CD8-positive, alpha-beta memory T cell (primary cell): ENCODE measurements at places on chromosomes 16 and 17.

DNA sequence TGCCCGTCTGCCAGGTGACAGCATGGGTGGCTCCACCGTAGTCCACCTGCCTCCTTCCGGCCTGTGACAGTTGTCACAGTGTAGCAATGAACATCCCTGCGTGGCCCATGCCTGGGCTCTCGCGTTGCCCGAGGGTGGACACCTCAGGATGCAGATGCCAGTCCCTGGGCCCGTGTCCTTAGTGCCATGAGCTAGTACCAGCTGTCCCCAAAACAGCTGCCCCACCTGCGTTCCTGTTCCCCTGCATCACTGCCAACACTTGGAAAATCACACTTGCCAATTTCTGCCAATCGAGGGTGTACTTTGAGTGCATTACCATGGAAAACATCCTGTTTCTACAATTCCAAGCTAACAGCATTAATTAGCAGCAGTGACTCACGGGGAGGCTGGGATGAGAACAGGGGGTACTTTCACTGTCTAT, 9.0 kb upstream of the C16orf95 start:
- H3K4me3 ChIP-seq = no peak overlapping the region
- H3K27me3 ChIP-seq = no peaks in the 10 kb centered on the region
- H3K36me3 ChIP-seq = no peaks in the 10 kb centered on the region
- H3K4me1 ChIP-seq = peaks cover 3% of the 10 kb centered on the region
- DNase-seq = no peak

- peak; percentile 34 for DNase-seq
- no peaks in the 10 kb centered on the region for H3K4me1 ChIP-seq
- no peak overlapping the region for H3K4me3 ChIP-seq
These were observed 19.1 kb upstream of the TEX2 start for GRCh38 chr17:64281962-64282752.

DNA sequence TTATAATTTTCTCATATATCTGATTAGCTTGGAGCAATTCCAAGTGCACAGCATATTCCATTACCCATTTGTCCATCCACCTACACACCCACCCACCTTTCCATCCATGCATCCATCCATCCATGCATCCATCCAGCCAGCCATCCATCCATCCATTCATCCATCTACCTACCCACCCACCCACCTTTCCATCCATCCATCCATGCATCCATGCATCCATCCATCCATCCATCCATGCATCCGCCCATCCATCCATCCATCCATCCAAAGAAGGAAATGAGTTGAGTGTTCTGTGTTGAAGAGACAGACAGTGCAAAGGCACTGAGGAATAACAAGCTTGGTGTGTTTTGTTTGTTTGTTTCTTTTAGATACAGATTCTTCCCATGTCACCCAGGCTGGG, 78.7 kb upstream of the FAM20A start:
- H3K4me3 ChIP-seq = no peak overlapping the region
- no peaks in the 10 kb centered on the region for H3K36me3 ChIP-seq
- no peak overlapping the region for H3K27ac ChIP-seq
- DNase-seq = no peak
- no peaks in the 10 kb centered on the region for H3K4me1 ChIP-seq

GRCh38 chr17:81367171-81367570, 28.1 kb upstream of the BAHCC1 start:
- H3K36me3 ChIP-seq = no peaks in the 10 kb centered on the region
- no peak overlapping the region for H3K27ac ChIP-seq
- no peak for DNase-seq
- no peak overlapping the region for H3K4me3 ChIP-seq

GRCh38 chr17:36779550-36779949, 157.7 kb upstream of the LHX1 start:
- no peaks in the 10 kb centered on the region for H3K36me3 ChIP-seq
- H3K27ac ChIP-seq = no peak overlapping the region
- no peaks in the 10 kb centered on the region for H3K4me1 ChIP-seq
- no peak for DNase-seq
- H3K4me3 ChIP-seq = no peak overlapping the region

DNA sequence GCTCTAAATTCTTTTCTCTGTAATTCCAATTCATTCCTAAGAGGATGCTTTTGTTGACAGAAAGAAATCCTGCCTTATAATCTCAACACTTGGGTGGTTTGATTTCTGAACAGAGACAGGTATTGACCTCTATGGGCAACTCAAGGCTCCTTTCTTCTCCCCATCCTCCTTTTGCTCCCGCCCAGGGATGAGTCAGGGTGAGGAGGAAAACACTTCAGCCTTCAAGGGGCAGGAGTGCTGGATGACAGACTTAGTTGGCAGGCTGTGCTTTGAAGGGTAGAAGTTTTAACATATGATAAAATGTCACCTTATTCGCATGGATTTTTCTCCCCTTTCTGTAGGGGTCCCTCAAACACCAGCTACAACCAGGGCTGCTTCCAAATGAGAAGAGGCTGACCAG, 16.7 kb upstream of the TOM1L1 start:
- H3K27ac ChIP-seq = no peak overlapping the region
- no peaks in the 10 kb centered on the region for H3K27me3 ChIP-seq
- DNase-seq = no peak
- no peaks in the 10 kb centered on the region for H3K36me3 ChIP-seq
- H3K4me1 ChIP-seq = no peaks in the 10 kb centered on the region

DNA sequence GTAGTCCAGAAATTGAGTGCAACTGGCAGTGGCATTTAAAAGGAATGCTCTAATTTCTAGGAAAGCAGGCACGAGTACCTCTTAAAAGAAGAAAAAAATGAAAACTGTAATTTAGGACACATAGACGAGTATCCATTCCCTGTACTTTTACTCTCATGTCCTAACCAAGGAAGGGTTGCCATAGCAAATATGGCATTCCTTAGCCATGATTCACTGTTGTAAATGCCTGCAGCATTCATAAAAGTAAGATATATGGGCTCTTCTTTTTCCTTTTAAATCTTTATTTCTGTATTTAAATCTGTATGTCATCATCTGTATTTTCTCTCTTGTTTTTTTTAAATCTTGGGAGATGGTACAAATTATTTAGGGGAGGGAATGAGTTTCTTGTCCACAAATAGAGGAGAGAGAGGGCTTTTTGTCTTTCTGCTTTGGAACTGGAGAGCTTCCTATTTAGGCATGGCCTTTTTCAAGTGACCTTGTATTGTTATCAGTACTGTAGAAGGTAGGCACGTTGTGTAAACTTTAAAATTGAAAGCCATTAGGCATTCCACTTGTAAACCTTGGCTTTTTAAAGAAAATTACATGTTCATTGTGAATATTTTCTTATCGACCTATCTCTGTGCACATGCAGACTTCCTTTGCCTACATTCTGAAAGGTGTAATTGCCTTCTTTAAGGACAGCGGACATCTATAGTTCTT, 50.0 kb downstream of the TENT4B start:
- H3K4me1 ChIP-seq = peaks cover 25% of the 10 kb centered on the region
- H3K27ac ChIP-seq = no peak overlapping the region
- H3K27me3 ChIP-seq = no peaks in the 10 kb centered on the region
- no peaks in the 10 kb centered on the region for H3K36me3 ChIP-seq
- DNase-seq = no peak

DNA sequence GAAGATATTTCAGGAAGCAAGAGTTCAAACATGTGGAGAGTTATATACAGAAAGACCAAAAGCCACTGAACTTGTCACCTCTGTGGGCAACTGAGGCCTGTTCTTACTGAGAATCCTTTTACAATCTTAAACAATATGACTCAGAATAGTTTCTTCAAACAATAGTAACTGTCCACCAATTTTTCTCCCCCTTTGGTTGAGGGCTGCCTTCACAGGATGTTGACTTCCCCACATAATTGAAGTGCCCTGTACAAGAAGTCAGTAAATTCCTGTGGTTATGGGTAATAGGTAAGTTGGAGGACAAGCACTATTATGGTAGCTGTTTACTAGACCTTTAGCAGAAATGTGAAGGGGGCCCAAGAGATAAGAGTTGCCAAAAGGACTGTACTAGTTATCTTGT, 215.8 kb downstream of the CDH8 start:
- H3K27me3 ChIP-seq = no peaks in the 10 kb centered on the region
- H3K36me3 ChIP-seq = no peaks in the 10 kb centered on the region
- DNase-seq = no peak
- no peak overlapping the region for H3K4me3 ChIP-seq
- H3K4me1 ChIP-seq = no peaks in the 10 kb centered on the region
